ENCODE measurements at places on chromosomes 13 and 19.

- DNase-seq, result no peak
Observed at GRCh38 chr19:54523403-54523802, 20.8 kb downstream of the LAIR2 start.

DNA sequence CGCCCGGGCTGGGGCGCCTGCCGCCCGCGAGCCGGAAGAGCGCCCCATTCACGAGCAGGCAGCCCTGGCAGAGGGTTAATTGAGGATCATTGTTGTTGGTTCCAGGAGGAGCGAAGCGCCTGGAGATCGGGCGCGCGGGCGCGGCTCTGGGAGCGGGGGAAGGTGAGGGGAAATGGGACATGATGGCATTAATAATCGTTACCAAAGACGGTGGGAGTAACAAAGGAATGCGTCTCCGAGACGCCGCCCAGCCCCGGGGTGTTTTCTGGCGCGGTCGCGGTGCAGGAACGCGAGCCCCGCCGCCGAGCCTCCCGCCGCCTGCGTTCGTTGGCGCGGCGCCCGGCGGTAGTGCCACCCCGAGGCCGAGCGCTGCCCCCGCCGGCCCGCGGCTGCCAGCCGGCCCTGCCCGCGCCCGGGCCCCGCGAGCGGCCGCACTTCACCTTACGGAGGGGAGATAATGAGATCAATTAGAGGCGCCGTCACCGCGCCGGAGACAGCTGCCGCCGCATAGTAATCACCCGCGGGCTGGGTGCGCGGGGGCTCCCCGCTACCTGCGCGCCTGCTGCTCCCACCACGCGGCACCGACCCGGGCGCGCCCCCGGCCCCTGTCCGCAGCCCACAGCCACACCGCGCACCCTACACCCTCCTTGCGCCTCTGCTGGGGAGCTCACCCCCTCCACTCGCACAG lies 2.8 kb downstream of the ZNF536 start:
- DNase-seq, result no peak

DNA sequence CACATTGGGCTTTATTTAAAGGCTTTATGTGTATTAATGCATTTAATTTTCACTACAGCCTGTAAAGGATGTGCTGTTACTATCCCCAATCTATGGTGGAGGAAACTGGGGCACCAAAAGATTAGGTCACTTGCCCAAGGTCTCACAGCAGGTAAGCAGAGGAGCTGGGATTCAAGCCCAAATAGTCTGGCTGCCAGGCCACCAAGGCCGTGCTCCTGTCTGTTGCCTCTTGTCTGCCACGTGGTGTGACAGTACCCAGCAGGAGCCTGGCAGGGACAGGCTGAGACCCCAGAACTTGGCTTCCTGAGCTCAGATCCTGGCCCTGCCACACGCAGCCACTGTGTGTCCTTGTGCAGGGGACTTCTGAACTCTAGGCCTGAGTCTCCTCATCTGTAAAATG lies 4.5 kb downstream of the NTN5 start:
- no peak for DNase-seq

DNA sequence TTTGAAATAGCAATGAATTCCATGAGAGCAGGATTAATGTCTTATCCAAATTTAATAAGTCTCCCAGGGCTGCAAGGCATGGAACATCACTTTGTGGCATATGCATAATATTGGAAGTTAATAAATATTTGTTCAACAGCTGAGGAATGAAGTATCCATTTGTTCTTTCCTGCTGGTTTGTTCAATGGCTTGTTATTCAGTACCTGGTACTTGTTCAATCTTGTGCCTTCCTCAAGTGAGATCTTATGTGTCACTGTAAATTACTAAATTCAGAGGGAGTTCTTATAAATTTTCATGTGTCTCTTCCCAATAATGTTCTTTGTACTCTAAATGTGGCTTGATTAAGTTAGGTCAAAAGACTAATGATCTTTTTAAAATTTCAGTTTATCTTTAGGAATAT lies 1105.5 kb upstream of the SPRY2 start:
- DNase-seq, result no peak

DNA sequence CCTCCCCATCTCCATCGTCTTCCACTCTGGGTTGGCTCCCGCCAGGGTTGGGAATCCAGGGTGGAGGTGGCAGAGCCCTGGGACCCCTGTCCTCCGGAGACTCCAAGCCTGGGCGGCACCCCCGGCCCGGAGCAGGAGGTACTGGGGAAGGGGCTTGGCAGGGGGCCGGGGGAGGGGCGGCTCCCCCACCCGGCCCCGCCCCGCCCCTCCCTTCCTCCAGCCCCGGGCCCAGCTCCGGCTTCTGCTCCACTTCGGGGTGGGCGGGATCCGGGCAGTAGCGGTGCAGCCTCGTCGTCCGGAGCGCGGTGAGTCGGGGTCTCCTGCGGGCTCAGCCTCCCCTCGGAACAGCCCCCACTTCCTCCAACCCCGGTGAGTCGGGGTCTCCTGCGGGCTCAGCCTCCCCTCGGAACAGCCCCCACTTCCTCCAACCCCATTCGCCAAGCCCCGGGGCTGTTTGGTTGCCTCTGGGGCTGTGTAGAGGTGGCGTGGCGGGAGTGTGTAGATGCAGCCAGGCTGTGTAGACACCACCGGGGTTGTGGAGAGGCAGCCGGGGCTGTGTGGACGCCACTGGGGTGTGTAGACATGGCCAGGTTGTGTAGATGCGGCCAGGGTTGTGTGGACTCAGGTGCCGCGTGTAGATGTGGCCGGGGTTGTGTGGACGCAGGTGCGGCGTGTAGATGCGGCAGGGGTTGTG lies at the start of gene TMPRSS9:
TMPRSS9 (plus strand) TSS at position 274 of the 694 bp plus-strand sequence. CDS start 29,521 bp downstream, outside the sequence.
- no peak for DNase-seq

GRCh38 chr19:45251452-45252354 lies 632 bp downstream of the MARK4 start:
- DNase-seq, result no peak

- no peak for DNase-seq
Observed at GRCh38 chr13:91302111-91302510, 45.4 kb upstream of the MIR17HG start.

GRCh38 chr13:24168979-24169378 lies 8.5 kb downstream of the SPATA13 start:
- DNase-seq, result no peak

- no peak for DNase-seq
Observed at GRCh38 chr19:33840783-33841182, 44.1 kb downstream of the KCTD15 start.

DNA sequence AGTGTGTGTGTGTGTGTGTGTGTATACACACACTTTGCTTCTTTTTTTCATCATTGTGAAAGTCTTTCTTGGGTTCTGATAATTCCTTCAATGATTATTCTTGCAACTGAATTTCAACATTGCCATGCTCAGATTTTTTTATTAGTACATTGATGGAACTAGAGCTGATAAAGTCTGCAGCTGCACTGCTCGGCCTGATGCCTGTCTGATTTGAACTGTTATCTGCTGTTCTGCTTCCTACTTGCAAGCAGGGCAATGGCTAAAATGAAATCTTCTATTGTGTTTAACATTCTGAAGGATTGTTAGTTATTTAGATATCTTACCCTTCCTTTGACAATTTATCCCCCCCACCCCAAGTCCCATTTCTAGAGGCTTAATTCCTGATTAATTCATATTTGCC lies 61.3 kb downstream of the OLFM4 start:
- DNase-seq, result no peak

- DNase-seq, result peak; percentile 12
Observed at GRCh38 chr13:114100446-114101357, 31.7 kb downstream of the RASA3 start.

DNA sequence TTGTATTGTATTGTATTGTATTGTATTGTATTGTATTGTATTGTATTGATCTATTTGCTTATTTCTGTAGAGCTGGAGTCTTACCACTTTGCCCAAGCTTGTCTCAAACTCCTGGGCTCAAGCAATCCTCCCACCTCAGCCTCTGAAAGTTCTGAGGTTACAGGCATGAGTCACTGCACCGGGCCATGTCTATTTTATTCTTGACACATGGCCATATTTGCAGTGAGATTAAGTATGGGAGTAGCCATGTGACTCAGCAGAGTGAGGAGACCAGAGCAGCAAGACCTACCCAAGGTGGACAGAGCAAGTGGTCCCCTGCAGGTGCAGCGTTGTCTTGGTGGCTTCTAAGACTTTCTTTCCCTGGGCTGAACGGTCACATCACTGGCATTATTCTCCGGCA lies 49.1 kb upstream of the UBAC2 start:
- DNase-seq, result no peak

GRCh38 chr13:97566907-97567306 lies 132.9 kb downstream of the RAP2A start:
- DNase-seq, result no peak

- peak; percentile 13 for DNase-seq
Observed at GRCh38 chr19:52398081-52398441, 412 bp downstream of the ZNF528 start.

- no peak for DNase-seq
Observed at GRCh38 chr13:86569974-86570373, 770.8 kb upstream of the SLITRK6 start.

DNA sequence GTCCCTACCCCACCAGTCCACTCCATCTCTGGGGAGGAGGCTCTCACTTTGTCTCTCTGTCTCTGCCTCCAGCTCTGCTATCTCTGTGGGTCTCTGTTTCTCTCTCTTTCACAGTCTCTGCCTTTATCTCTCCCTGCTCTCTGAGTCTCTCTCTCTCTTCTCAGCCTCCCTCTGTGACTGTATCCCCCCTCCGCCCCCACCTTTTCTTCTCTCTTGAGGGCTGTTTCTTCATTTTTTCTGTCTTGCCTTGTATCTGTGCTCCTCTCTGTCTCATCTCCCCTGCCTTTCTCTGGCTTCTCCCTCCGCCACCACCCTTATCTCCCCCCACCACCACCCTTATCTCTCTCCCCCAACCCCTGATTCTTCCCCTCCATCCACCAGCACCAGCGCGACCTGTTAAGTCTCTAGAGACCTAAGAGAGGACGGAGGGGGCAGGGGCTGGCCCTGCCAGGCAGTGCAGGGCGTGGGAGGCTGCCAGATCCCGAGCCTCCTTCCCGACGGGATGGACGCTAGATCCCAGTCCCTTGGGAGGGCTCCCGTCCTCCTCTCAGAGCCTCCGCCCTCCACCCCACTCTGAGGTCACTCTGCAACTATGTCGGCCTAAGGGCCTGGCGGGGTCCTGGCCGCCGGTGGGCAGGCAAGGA lies 1.0 kb downstream of the AXL start:
- DNase-seq, result no peak

GRCh38 chr13:48783181-48783630 lies 129.5 kb downstream of the CYSLTR2 start:
- DNase-seq, result no peak

DNA sequence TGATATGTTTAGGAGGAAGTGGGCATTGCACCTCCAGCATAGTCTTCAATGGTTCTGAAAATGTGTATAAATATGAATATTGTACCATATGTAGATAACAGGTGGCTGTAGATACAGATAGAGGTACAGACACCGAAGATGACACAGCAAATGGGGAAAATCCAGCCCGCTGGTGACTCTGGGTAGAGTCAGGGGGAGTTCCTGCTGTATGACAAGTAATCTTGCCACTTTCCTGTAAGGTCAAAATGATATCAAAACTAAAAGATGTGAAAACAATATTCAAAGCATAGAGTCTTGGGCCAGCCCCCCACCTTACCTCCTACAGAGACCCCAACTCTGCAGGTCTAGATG lies 17.8 kb downstream of the C2CD4C start:
- DNase-seq, result peak; percentile 5

DNA sequence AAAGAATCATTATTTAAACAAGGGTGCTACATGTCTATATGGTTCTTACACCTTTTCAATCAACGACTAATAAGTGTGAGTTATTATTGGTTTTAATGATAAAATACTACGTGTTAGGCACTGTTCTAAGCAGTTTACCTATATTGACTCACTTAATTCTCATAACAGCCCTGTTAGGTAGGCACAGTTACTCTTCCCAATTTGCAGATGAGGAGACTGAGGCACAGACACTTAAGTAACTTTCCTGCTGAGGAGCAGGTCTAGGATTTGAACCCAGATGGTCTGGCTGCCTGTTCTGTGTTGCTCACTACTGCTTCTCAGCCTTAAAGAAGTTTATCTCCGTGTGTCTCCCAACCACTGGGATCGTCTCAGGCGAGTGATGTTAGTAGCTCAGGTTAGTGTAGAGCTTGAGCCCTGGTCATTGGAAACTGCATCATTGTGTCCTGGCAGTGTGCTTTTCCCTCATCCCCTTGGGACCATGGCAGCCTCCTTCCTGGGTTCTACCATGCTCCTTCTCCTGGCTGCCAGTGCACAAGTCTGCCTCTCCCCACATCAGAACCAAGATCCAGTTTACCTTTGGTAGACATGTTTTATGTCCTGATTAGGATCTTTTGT lies 10.9 kb downstream of the UBAC2 start:
- no peak for DNase-seq

DNA sequence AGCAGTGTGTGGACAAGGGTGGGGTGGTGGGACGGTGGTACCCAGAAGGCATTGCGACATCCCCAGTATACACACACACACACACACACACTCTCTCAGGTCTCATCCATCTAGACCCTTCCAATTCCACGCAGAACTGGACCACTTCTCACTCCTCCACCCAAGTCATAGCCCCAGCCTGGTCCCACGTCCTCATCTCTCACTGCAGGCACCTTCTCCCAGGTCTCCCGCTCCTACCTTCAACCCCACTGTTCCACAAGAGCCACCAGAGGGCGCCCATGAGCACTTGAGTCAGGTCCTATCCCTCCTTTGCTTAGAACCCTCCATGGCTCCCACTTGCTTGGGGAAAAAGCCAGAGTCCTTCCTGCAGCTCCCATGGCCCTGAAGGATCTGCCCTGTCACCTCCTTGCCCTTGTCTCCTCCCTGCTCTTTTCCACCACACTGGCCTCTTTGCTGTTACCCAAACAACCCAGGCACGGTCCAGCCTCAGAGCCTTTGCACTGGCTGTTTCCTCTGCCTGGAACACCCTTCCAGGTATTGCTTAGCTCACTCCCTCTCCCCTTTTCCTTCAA lies 62.6 kb downstream of the IER2 start:
- DNase-seq, result peak; percentile 77

GRCh38 chr13:65943708-65944107 lies 1286.4 kb downstream of the PCDH9 start:
- no peak for DNase-seq

DNA sequence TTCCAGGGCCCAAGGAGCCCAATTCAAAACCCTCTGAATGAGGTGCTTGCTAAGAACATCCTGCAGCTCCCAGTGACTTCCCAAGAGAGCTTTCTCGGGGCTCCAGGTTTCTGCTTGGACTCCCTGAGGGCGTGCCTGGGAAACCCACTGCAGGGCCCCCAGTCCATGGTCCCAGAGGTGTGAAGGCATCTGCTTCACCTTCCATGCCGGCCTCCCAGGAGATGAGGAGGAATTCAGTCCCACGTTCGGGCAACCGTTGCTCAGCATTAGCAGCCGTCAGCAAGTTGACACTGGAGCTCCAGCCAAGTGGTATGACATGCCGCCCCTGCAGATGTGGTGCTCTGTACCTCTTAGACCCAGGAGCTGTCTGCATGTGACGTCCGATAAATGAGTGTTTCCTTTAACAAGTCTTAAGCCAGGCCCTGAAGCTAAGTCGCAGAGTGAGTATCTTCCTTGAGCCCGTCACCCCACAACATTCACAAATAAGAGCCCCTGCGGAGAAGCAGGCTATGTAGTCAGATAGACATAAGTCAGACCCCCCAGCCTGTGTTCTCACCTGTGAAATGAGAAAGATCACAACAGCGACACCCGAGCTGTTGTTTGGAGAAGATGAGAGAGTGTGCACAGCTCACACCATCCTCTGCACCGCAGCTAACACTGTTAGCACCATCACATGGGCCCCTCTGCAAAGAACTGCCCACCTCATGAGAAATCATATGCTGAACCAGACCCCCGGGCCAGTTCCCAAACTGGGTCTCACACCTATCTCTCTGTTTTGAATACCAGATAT lies 150.3 kb downstream of the KATNAL1 start:
- DNase-seq, result no peak
